ENCODE measurements at places on chromosomes 12 and 14. TPM values are rescaled to one million over a fixed set of nuclear protein-coding genes. Genes with fewer than 3 reads are reported as not detected.

The INSM2 gene
- total RNA-seq = 0.06 TPM

The ALDH1L2 gene
- total RNA-seq = 3.9 TPM

The STAB2 gene
- total RNA-seq = not detected

The BCL2L14 gene
- total RNA-seq = not detected

The VRK1 gene
- total RNA-seq = 47.6 TPM

Data from A549 treated with DMSO at 1 μM for 4 hours (cell line).